ENCODE measurements at places on chromosomes 5 and 9.

DNA sequence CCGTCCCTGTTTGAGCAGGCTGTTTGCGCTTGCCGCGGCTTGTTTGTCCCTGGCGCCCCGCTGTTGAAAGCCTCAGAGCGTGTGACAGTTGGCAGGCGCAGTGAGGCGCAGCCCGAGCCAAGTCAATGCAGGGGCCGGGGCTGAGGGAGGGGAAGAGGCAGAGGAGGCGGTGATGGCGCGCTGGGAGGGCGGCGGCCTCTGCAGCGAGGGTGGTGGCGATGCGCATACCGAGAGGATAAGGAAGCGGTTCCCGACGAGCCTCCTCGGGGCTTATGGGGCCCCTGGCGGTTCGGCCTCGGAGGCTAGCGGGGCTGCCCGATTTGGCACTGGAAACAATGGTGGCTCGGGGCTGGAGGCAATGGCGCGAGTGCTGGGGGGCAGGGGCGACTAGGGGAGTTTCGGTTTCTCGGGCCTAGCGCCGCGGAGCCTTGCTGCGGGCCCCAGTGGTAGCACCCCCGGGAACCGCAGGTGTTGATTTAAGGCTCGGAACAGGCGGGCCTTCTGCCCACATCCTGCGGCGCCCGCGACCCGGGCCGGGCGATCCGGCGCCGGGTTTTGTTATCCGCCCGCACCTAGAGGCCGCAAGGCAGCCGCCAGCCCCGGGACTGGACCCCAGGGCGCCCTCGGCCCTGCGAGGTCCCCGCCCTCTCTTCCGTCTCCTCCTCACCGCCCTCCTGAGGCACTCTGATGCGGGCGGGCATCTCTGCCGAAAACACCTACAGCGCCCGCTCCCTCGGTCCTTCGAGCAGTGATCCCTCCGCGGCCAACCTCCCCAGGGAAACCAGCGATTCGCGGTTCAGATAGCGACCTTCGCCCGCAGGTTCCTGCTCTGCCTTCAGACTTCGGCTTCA lies 947 bp upstream of the LNPEP start:
- peak; percentile 84 for DNase-seq

- no peak for DNase-seq
Observed at GRCh38 chr9:37407468-37407867, 15.0 kb upstream of the GRHPR start.

GRCh38 chr5:124234770-124235562 lies 511.5 kb downstream of the ZNF608 start:
- no peak for DNase-seq

GRCh38 chr9:33742051-33742450 lies 53.3 kb upstream of the PRSS3 start:
- no peak for DNase-seq

Measured in anterior cingulate cortex (tissue), 58 donors.